Activated CD8-positive, alpha-beta memory T cell treated with anti-CD3 and anti-CD28 coated beads, Interleukin-2, amount 10 ng/mL, durations not matched to agents 7 days and 5 days (primary cell): ENCODE measurements at places on chromosomes 12 and 14.

- no peak for DNase-seq
These were observed 133.4 kb downstream of the KIF21A start for GRCh38 chr12:39309516-39309915.

DNA sequence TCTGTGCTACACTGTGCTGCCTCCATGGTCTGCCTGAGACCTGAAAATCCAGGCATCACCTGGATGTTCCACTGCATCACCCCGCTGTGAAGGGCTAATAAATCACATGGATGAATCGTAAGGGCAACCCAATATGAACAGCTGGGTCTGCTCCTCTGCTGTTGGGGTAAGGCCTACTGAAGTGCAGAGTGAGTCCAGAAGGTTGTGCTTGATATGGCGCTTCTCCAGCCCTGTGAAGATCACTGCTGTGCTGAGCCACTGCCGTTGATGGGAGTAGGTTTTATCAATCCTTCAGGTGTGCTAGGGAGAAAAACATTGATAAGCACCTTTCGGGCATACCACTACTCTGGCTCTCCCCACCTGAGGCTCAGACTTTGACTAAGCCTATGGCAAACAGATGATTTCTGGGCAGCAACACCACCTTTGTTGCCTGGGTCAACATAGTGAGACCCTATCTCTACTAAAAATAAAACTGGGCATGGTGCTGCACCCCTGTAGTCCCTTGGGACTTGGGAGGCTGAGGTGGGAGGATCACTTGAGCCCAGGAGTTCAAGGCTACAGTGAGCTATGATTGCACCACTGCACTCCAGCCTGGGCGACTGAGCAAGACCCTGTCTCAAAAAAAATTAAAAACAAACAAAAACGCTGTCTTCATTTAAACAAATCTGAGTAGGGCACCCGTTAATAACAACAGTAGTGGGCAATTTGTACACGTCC lies 1.7 kb downstream of the ACVRL1 start:
- no peak for DNase-seq

- DNase-seq: no peak
These were observed 10.5 kb upstream of the NID2 start for GRCh38 chr14:52079239-52079959.

GRCh38 chr12:6751767-6752166 lies 1.2 kb downstream of the MLF2 start:
- no peak for DNase-seq
